Natural killer cell (primary cell): ENCODE measurements at places on chromosomes 1 and 21.

DNA sequence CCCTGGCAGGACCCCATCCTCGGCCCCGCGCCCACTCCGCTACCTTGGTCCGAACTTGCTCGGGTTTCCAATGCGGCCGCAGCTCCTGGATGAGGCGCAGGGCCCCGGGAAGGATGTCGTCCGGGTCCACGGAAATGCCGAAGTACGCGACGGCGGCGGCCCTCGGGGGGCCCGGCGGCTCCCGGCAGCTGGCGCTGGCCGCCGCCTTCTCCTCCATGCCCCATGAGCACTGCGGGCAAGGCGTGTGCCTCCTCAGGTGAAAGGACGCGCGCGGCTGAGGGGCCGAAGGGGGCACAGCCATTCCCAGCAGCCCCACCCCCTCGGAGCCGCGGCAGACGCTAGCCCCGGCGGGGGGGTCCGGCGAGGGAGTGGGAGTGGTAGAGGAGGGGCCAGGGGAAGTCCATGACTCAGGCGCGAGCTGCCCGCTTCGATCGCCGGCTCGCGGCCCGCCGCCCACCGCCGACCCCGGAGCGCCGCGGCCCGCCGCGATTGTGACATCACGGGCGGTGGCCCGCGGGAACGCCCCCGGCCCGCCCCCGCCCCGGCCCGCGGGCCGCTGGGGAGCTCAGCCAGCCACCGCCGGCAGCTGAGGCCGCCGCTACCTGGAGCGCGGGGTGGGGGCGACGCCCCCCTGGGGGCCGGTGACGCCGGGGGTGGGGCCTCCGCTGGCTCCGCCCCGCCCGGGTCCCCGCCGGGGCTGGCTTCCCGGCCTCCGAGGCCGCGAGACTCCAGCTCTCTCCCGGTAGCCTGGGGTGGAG lies at the start of gene ETNK2:
TSS of gene ETNK2 (minus strand) at position 493 of the 758 bp plus-strand sequence. CDS start at position 301, 192 bp downstream.
- peak; percentile 77 for DNase-seq

DNA sequence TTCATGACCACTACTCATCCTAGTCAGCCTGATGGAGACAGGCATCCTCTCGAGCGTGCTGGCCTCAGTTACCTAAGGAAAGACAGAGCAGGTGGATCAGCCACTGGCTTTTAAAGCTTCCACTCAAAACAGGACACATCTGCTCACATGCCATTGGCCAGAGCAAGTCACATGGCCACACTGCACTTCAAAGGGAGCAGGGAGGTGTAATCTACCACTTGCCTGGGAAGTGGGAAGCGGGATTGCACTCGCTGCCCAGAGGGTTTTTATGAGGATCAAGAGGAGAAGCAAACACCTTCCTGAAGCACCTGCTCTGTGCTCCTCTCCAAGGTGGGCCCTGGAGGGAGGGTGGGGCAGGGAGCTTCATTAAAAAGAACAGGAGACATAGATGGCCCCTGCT lies 108.0 kb downstream of the TAS1R2 start:
- no peak for DNase-seq

GRCh38 chr1:168613691-168614231 lies 37.4 kb downstream of the XCL1 start:
- DNase-seq = no peak

GRCh38 chr21:31921079-31921478 lies 48.3 kb downstream of the HUNK start:
- DNase-seq = no peak

DNA sequence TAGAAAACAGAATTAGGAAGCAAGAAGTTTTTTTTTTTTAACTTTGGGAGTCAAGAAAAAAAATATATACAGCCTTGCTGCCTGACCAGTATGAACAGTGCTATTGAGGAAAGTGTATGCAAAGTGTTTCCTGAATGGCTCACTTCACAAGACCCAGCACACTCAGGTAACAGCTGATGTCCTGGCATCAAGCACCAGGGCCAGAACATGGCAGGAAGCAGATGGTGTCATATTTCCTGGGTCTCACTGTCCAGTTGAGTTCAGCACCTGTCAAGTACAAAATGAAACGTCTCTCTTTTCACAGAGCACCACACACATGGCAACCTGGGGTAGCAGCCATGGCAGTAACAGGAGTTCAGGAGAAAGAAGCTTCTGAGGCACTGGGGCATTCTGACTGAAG lies 372.3 kb downstream of the TTLL7 start:
- DNase-seq = no peak

DNA sequence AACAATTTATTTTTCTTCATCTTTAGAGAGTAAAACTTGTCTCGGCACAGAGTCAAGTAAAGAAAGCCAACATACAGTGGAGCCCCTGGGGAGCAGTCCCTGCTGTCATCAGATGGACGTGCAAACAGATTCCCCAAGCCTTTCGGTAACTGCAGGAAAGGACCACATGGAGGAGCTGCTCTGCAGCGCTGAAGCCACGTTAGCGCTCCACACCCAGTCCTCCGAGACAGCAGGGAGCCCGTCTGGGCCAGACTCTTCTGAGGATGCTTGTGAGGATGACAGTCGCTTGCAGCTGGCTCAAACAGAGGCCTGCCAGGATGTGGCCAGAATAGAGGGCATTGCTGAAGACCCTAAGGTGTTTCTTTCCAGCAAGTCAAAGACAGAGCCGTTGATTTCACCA lies 77.1 kb upstream of the SCCPDH start:
- DNase-seq = no peak

DNA sequence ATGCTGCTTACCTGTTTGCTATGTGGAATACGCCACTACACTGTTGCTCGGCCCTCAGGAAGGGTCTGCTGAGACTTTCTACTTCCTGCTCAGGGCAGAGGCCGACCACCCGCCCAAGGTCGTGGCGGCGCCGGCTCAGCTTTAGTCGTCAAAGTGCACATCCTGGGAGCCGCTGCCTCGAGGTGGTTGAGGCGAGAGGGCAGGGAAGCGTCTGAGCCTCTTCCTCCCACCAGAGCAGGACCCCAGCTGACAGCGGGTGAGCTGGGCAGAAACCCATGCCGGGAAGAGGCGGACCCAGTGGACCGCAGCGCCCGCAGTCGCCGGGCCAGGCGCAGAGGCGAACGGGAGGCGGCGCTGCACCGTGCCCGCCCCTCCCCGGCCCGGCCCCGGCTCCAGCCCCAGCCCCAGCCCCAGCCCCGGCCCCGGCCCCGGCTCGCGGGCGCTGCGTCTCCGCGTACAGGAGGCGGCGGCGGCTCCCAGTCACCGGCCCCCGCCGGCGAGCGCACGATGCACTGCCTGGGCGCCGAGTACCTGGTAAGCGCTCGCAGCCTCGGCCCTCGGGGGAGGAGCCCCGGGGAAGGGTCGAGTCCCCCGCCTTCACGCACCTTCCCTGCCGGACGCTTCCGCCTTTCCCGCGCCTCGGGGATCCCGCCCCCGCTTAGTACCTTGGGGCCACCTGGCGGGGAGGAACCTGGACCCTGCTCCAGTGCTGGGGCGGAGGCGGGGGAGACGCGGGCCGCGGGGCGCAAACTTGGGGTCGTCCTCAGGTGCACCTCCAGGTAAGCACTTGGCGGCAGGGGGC lies at the start of gene SLC44A3:
TSS of gene SLC44A3 (plus strand) at position 413 of the 802 bp plus-strand sequence. CDS start at position 508, 95 bp downstream.
- no peak for DNase-seq

DNA sequence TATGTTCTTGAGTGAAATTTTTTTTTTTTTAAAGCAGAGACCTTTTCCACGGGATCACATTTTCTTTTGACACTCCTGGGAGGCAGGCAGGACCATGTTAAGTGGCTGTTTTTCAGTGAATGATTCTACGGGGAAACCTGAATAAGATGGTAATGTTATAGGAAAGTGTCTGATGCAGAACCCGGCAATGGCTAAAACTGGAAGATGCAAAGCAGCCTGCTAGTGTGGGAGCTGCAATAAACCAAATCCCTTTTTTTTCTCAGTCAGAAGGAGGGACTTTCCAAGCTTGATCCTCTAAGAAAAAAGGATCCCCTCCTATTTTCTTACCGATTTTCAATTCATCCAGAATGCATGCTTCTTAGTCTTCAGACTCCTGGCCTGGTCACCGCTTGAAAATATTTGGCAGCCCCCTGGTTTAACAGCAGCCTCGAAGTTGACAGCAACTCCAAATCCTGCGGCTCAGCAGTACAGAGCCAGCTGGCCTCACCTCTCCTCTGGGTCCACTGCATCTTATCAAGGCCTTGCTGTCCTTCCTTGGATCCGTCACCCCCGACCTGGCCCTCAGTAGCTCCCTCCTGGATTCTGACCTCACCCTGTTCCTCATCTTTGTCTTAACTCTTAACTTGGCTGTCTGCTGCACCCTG lies 5.6 kb downstream of the MX2 start:
- no peak for DNase-seq

- DNase-seq = no peak
Observed at GRCh38 chr1:48676822-48677221, 99.9 kb downstream of the BEND5 start.

- DNase-seq = no peak
Observed at GRCh38 chr1:35844826-35845225, 37.0 kb downstream of the AGO4 start.

GRCh38 chr1:200243042-200243437 lies 166.8 kb downstream of the ZNF281 start:
- DNase-seq = no peak

GRCh38 chr1:85612704-85613361 lies 32.3 kb downstream of the CCN1 start:
- no peak for DNase-seq

DNA sequence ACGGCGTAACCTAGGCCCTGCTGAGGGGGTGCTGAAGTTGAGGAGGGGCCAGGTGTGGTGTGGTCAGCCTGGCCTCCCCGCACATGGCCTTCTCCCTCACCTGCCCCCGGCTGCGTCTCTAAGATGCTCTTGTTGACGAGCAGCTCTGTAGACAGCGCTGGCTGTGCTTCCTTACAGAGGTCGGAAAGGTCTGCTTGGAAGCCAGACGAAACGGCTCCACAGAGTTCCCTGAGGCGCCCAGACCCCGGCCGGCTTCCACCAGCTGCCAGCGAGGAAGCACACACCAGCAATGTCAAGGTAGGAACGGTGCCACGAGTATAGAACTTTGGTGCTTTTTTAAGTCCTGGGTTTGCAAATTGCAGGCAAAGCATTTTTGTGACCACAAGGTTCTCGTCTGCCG lies 18.8 kb upstream of the DIP2A start:
- no peak for DNase-seq

GRCh38 chr1:18154430-18155194 lies 47.0 kb downstream of the IGSF21 start:
- no peak for DNase-seq
